Esophagus muscularis mucosa (tissue), 4 donors: ENCODE measurements at places on chromosomes 16 and 17. TPM values are rescaled to one million over a fixed set of nuclear protein-coding genes. Genes with fewer than 3 reads are reported as not detected.
A peak's percentile ranks its signal among the peaks of the same experiment; 100 is the strongest.

DNA sequence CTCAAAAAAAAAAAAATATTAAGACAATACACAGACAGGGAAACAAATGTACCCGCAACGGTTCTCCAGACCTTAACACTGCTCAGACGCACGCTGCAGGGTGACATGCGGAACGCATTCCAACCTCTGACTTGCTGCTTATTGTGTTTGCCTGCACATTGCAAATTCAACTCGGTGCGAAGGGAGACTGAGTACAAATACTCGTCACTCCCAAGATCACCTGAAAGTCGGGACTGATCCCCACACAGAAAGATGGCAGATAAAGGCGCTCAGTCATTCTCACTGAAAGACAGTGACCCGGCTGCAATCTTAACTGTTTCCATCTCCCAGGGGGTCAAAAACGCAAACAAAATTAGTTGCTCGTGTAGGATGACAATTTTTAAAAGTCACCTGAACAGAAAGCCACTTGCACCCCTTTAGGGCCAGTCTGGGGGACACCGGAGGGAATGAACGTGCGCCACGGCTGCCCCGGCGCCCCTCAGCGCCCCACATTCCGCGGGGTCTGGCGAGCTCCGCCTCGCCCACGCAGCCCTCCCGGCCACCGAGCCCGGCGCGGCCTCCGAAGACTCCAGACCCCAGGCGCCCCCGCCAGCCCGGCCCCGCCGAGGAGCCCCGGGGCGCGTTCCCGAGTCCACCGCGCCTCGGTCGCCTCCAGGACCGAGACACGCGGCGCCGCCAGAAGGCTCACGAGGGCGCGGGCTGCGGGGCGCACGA is 589 bp downstream of the CLCN7 start:
- DNase-seq: no peak

DNA sequence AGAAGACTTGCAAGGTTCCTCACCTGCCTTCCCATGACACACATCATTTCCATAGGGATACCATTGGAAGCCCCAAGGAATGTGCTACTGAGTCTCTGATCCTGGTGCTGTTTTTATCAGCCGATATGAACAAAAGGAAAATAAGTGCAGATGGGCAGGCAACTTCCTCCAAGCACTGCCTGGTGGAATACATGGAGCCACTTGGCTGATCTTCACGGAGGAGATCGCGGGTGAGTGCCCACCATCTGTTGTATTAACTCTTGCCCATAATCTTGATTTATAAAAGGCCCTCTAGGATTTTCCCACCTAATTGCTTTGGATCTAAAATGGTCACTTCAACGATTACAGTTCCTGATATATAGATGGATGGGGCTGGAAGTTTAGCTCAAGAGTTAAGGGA is 24.7 kb upstream of the CDRT15 start:
- DNase-seq: peak; percentile 60

Gene EIF4A3
- total RNA-seq: 32.0 TPM

DNA sequence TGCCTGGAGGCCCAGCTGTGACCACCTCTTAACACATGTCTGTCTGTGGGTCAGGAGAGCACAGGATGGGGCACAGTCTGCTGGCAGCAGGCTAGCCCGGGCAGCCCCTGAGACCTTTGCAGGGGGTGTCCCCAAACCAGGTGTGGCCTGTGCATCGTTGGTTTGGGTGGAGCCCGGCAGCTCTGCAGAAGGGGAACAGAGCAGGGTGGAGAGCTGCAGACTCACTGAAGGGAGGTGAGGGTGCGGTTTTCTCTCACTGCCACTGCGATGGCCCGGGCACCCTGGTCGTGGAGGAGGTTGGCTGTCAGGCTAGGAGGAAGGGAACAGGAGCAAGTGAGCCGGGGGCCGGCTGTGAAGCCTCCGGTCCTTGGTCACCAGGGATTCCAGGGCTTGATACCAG is 28.8 kb downstream of the NLRC3 start:
- DNase-seq: no peak

Gene DRC3
- total RNA-seq: 0.99 TPM

GRCh38 chr16:12559714-12560113 is 244.0 kb downstream of the CPPED1 start:
- DNase-seq: no peak

Gene RMI2
- 1.7 TPM for total RNA-seq

Gene ACSM2A
- total RNA-seq: 1.3 TPM

Gene ENDOV
- 11.4 TPM for total RNA-seq

DNA sequence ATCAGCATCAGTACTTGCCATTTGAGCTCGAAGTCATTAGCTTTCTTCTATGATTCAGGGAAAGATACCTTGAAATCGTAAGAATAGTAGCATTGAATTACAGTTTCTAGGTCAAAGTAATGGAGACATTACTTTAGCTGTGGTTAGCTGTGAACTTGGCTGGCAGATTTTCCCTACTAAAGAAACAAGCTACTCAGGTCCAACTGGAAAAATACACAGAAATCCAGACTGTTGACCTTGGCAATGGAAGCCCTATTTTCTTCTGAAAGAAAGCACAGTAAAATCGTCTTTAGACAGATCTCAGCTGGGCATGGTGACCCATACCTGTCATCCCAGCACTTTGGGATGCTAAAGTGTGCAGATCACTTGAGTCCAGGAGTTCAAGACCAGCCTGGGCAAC is 13.4 kb upstream of the DNAJA2 start:
- no peak for DNase-seq

DNA sequence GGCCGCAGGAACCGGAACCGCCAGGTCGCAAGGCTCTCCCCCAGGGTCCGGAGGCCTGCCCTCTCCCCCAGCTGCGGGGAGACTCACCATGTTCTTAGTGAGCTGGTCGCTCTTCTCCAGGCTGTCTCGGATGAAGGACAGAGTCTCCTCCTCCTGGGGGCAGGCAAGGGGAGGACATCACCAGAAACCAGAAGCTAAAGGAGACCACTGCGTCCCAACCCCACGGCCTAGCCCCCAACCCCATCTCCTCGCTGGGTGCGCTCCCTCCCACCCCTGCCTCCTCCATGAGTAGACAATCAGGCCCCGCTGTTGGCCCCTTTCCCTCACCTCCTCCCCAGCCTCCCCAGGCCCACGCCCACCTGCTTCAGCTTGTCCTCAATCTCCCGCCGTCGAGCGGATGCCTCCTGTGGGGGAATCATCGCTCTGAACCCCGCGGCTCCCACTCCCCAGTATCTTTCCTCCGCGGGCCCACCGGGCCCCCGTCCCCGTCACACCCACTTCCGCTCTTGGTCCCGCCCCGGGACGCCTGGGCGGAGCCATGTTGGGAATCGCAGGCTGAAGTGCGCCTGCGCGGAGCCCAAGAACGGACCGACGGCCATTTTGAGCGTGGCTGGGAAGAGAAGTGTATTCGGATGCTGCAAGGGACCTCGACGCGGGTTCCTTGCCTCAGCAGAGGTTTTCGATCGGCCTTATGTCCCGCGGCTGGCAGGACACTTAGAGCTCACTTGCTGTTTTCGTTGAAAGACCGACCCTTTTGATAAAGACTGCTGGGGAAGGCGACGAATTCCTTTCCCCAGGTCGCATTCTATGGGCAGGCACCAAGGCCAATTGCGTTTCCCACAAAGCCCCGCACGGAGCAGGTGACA is at the start of gene EXOC7:
Gene EXOC7, minus strand, starts transcription at position 514 of the 866 bp plus-strand sequence. Its CDS starts 95 bp downstream, at position 419.
- peak; percentile 95 for DNase-seq

DNA sequence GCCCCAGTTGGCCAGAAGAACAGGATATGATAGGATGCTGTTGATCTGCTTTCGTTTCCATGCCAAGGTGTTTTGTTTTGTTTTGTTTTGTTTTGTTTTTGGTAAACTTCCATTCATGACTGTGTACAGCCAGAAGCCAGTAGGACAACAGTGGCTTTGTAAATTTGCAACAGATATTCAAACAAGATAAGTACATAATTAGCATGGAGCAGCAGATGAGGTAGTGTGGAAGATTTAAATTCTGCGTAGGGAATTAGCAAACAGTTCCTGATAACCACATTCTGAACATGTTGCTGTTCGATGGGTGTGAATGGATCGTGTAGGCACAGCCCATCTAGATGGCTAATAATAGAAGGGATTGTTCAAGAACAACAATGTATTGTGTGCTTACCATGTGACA is 1080.1 kb upstream of the RBFOX1 start:
- no peak for DNase-seq

Gene FKBP10
- 30.5 TPM for total RNA-seq

Gene AANAT
- not detected for total RNA-seq
